ENCODE measurements at places on chromosomes 2 and 18.

DNA sequence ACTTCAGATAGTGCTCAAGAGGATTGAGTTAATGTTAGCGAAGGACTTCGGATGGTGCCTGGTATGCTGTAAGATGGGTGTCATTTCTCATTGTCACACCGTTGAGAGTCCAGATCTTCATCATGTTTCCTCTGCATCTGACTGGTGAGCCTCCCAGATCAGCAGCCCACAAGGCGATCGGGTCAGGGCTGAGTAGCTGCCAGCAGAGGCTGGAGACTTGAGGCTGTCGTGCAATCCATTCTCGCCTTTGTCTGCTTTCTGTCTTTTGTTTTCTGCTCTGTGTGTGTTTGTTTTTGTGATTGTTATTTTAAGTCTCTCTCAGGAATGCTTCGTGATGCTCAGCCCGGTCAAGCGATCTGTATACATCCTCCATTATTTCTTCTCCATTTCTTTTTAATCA is 95.8 kb downstream of the TGOLN2 start:
- DNase-seq, result no peak

GRCh38 chr18:31156821-31157763 is 5.6 kb downstream of the DSC1 start:
- no peak for DNase-seq

GRCh38 chr2:235238537-235238936 is 255.3 kb upstream of the AGAP1 start:
- no peak for DNase-seq

GRCh38 chr2:9144046-9144445 is 62.6 kb upstream of the ASAP2 start:
- no peak for DNase-seq

DNA sequence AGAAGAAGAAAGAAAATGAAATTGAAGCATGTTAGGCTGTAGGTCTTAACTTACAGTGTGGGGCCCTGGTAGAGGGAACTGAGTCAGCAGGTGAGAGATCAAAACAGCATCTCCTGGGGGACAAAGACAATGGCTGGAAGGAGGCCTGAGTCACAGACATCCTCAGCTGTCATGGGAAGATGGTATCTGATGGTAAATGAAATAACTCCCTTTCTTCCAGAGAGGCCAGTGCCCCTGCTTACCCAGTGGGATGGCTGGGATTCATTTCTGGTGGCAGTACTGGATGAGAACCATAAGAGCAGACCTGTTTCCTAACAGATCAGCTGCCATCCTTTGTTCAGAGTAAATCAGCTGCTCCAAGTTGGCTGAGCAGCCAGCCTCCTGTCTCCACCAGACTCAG is 251.3 kb upstream of the EPAS1 start:
- DNase-seq, result no peak

DNA sequence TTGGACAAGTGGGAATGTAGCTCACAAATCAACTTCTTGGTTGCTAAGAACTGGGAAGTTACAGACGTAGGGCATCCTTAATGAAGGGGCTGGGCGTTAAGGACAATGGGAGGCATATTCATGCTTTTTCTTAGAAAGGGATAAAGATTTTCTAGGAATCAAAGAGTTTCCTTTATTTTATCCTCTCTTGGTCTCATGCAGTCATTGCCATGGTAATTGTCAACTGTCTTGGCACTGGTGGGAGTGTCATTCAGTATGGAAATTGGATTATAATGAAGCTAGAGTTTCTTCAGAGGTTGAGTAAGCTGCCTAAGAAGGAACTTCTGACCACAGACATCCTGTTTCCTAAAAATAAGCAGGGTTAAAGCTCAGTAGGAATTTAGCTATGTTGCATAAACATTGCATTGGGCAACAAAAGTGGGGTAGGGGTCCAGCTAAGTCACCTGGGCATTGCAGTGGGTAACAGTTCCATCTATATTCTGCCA is 114.0 kb downstream of the LYPD6B start:
- DNase-seq, result no peak

DNA sequence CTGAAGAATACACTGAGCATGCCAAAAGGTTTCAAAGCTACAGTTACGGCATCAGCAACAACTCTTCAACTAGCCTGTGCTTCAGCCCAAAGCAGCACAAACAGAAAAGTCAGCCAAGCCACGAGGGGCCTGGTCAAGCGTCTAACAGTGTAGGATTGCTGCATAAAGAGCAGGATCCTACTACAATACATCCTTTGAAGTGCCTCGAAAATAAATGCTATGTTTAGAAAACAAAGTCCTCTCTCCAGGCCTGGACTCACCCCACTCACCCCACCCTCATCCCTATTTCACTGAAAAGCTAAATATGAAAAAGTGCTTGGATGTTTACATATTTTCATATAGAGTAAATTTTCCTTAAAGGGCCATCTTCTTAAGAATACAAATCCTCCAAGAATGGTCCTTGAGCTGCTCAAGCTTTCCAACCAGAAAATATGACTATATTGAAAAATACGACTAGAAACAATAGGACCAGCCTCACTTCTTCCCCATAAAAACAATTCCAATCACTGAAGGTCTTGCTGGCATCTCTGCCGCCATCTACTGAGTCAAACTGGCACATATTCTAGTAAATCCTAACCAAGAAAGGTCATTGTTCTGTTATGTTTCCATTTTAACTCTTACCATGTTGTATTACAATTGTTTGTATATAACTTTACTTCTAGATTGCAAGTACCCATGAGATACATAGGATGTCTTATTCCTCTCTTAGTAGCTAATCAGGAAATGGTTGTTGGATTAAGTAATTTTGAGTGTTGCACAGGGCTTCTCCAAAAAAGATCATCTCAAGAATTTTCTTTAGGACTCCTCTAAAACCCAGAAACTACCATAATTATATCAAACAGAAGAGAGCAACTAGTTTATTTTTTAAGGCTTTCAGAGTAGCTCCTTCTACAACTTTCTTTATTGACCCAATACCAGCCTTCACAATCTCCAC is 63.6 kb downstream of the CLHC1 start:
- no peak for DNase-seq

DNA sequence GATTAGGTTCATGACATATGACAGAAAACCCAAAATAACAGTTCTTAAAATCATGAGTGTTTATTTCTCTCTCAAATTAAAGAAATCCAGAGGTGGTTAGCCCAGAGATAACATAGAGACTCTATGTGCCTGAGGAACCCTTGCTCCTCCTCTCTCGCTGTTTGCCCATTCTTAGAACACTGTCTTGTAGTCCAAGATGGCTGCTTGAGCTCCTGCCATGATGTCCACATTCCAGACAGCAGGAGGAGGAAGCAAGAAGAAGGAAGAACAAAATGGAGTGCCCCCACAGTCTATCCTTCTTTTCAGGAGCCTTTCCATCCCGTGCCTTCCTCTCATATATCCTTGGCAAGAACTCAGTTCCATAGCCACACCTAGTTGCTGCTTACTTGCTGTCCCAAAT is 13.9 kb upstream of the ST8SIA5 start:
- no peak for DNase-seq

GRCh38 chr2:3966470-3966869 is 263.1 kb downstream of the DCDC2C start:
- no peak for DNase-seq

DNA sequence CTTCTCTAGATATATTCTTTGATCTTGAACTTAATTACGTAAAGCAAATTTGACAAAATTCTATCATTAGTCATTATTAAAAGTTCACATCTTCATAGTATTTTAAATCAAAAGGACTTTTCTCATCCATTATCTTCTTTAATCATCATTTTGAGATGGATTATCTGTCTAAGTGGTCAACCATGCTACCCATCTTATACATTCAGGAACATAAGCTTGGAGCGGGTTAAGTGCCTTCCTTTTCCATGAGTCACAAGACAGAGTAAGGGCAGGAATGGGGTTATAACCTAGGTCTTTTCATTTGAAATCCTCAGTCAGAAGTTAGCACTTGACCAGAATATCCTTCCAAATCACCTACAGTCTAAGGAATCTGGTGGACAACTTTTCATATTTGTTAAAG is 297.1 kb downstream of the TCF4 start:
- DNase-seq, result no peak

DNA sequence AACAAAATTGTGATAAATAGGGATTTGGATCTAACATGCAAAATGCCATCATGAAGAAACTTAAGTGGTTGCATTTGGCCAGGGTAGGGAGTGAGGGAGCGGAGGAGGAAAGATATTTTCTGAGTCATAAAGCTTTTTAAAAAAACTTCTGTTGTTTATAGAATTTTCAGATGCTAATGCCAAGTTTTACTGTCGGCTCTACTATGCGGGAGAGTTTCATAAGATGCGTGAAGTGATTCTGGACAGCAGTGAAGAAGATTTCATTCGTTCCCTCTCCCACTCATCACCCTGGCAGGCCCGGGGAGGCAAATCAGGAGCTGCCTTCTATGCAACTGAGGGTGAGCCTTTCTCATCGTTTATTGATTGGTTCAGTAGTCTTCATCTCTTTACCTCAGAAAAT is 56.0 kb upstream of the PTH2R start:
- no peak for DNase-seq

- DNase-seq, result no peak
Observed at GRCh38 chr2:113760400-113760799, 4.0 kb upstream of the SLC35F5 start.

DNA sequence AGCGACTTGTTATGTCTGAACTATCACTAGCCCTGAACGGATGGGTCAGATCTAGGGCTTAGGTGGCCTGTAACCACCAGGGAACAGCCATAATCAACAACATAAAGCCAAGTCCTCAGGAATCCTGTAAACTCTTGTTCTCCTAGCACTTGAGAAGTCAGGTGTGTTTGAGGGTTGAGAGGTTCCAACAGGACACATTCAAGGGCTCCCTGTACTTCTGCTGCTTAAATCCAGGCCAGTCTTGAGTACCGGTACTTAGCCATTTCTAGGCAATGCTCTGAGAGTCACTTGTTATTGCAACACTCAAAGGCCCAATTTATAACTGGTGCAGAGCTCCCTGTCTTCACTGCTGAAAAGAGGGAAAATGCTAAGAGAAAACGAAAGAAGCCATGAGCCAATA is 21.6 kb upstream of the SLC40A1 start:
- no peak for DNase-seq

DNA sequence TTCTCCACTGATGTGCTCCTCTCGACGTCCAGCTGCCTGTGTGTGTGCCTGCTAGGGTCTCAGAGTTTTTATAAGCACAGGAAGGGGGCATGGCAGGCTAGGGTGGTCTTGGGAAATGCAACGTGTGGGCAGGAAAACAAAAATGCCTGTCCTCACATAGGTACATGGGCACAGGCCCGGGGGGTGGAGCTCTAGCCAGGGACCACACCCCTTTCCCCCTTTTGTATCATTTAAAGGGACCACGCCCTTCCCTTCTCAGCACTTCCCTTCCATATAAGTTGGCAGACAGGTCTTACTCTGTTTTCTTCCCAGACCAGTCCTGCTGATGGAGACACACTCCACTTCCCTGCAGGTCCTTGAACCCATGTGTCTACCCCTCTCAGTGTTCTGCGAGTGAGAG is 645.0 kb downstream of the CBLN2 start:
- no peak for DNase-seq

DNA sequence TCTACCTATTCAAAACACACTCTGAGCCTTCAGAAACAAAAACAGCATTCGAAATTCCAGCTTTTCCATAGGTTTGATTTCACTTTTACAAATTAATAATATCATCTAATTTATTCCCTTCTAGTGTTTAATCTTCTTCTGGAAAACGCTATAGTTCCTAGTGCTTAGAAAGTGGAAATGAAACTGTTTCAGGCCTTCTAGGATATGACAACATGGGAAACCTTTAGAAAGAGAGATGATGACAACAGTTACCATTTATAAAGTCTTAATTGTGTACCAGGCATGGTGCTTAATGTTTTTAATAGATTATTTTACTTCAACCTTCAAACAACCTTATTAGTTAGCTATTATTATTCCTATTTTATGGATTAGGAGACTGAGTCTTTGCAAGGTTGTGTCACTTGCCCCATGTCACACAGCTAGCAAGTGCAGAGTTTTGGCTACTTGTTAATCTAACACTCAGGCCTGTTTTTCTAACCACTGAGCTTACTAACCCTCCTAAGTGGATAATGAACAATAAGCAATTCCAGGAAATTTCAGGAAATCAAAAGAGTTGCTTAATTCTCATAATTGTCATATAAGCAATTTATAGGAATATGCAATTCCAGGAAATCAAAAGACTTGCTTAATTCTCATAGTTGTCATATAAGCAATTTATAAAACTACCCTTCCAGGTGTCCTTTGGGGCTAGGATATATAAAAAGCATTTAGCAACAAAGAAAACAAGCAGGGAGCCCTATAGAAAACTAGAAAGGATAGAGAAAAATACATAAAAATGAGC is 206.0 kb downstream of the ZNF521 start:
- DNase-seq, result no peak

DNA sequence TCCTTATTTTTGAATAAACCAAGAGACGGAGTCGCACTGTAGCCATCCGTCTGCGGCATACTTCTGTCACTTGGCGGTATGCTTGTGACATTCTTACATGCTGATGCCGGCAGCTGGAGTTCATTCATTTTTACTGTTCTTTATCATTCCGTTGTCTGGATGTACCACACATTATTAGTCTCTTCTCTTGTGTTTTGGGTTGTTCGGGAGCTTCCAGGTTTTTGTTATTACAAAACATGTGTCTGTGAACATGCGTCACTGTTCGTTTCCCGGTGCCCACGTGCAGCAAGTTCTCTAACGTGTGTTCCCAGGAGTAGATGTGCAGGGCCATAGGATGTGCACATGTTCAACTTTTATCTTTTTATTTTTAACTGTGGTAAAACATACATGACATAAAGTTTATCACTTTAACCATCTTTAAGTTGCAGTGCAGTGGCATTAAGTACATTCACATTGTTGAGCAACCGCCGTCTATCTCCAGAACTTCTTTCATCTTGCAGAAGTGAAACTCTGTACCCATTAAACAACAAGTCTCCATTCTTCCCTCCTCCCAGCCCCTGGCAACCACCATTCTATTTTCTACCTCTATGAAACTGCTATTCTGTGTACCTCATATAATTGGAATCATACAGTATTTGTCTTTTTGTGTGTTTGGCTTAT is 40.1 kb downstream of the MTCL1 start:
- no peak for DNase-seq

DNA sequence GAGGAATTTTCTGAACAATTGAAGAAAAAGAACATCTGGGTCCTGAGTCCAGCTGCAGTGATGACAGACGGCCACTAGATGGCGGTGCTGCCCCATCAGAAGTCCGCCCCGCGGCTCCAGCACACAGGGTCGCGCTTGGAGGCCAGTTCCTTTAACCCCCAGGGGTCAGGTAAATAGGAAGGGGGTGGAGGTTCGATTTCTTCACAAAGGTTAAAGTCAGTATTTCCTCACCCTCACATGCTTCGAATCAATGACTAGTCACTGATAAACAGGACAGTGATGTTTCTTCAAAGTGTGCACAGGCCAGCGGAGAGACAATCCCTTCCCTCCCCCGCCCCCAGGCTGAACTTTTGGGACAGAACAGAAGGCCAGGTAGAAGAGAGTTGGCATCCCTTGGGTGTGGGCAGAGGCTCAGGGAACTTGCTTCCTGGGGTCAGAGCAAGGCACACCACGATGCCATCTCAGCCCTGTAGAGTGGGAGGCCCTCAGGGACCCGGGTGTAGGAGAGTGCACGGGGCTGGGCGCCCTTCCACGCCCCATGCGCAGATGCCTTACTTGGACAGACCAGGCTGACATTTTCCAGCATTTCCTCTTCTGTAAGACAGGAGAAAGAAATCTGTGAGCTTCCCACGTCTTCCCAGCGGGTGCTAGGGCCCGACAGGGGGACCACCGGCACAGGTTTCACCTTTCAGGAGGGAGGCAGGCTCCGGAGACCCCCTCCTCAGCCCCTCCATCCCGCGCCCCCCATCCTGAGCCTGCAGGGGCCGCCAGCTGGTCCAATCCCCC is 722 bp downstream of the APOB start:
- DNase-seq, result peak; percentile 21

- DNase-seq, result no peak
Observed at GRCh38 chr2:160207804-160208654, 8.0 kb upstream of the ITGB6 start.

GRCh38 chr2:178043266-178043665 is 29.3 kb downstream of the PDE11A start:
- DNase-seq, result no peak
